ENCODE measurements at places on chromosomes 2 and 18. TPM values are rescaled to one million over a fixed set of nuclear protein-coding genes. Genes with fewer than 3 reads are reported as not detected.

DNA sequence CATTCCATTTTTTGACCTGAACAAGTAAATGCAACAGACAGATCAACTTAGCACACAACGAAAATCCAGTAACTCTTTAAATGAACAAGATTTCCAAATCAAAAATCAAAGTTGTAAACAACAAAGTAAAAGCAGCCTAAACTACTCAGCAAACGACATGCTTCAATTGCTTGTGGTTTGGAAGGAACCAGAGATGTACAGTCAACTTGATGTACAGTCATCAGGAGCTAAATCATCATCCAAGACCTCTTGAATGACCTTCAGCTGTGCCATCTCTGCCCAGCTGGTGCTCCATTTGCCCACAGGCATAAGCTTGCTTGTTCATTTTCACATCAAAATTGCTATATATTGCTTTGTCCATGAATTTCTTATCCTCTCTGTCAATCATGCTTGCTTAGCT, 109.8 kb downstream of the UPP2 start:
- DNase-seq, result no peak

- DNase-seq, result peak; percentile 84
These were observed 445 bp downstream of the PRPF40A start for GRCh38 chr2:152716805-152717227.

DNA sequence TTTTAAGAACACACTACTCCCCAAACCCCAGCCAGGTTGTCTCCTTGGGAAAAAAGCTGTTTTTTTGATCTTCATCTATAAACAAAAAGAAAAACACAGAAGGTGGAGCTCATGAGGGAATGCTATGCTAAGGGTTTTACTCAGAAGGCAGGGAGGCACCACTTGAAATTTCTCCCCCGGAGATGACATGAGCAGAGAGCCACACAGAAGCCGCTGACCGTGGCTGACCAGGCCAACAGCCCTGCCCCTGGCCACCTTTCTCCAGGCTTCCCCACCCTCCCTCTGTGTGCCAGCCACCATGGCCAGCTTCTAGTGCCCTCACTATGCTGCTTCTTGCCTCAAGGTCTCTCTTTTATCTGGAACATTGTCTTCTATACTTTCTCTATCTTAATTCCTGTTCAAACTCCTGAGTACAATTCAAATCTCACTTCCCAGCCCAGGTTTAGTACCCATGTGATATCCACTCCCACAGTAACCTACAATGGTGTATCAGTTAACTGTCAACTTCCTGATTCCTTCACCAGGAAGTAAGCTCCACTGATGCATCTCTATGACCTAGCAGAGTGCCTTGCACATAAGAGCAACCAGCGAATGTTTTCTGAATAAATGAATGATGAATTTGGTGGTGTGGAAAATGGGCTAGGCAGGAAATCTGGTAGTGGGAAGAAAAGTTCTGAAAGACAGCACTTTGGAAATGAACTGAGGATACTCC, 15.3 kb downstream of the LAPTM4A start:
- no peak for DNase-seq

- no peak for DNase-seq
These were observed 385.0 kb upstream of the KLHL29 start for GRCh38 chr2:22999951-23000350.

DNA sequence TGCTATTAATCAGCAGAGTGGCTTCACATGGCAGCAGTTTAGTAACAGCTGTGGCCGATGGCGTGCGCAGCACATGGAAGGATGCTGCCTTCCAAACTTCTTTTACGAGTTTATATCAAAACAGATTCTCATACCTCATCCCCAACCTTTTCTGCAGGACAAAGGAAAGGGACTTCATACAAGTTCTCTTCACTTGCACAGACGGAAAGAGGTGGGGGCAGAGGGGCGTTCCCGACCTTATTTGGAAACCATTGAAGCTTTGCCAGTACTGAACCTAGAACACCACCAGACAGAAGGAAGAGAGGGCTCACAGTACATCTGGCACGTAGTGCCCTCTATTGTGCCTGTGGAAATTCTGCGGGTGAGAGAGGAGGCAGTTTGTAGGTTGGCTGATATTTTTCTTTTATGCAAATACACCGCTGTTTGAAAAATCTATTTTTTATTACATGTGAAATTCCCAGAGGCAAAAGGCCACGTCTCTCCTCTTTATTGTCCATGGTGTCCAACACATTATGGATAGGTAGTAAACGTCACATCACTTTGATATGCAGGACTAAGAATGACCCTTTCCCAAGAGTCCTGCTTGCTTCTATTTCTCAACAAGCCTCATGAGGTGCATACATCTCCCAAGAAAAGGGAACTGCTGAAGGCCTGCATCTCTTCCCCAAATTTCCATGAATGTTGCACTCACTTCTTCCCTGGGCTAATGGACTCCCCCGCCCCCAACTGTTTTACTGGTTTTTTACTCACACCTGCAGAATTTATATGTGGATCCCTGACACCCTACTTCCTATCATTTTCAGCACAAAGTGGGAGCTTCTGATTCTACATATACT, 31.3 kb downstream of the COLEC12 start:
- no peak for DNase-seq

GRCh38 chr18:78856569-78857313, 122.9 kb upstream of the SALL3 start:
- no peak for DNase-seq

GRCh38 chr2:99980176-99980575, 162.2 kb downstream of the AFF3 start:
- DNase-seq, result no peak

- no peak for DNase-seq
These were observed 193.3 kb downstream of the SLC4A3 start for GRCh38 chr2:219820767-219821166.

- DNase-seq, result no peak
These were observed 250.0 kb downstream of the HRH4 start for GRCh38 chr18:24710474-24710873.

DNA sequence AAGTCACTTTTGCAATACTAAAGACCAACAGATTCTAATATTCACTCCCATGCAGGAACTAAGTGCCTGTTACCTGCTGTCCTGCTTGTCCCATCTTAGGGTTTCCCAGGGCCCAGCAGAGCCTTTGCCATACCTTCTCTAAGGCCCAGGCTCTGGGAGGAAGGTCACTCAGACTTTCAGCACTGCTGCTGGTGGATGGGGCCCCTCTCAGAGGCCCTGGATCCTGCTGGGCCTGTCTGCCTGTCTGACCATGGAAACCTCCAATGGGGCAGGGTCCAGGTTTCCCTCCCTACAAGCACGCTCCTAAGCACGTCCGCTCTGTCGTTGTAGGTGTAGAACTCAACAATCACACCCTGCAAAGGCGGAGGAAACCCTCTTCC, 75.1 kb downstream of the RRM2 start:
- peak; percentile 36 for DNase-seq

- no peak for DNase-seq
These were observed 94.0 kb upstream of the GLS start for GRCh38 chr2:190786404-190787166.

GRCh38 chr2:58427572-58428095, 186.5 kb upstream of the FANCL start:
- no peak for DNase-seq

- DNase-seq, result no peak
These were observed 104.7 kb downstream of the ZFP36L2 start for GRCh38 chr2:43121580-43122314.

- no peak for DNase-seq
These were observed 66.5 kb upstream of the SKOR2 start for GRCh38 chr18:47317824-47318508.

DNA sequence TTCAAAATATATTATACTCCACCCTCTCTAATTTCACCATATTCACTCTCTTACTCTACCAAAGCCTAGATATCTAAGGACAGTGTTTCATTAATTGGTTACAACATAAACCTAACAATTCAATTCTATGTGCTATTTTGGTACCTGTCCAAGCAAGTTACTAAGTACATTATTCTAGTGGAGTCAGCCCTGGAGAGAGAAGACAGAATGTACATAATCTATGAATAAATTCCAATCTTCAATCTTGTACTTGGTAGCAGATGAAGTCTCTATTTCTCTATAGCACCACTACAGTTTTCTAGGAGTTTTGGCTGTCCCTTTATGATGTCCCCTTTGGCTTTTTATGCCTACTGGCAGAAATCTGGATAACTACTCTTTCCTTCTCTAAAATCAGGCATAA, 27.6 kb downstream of the NMUR1 start:
- DNase-seq, result no peak

The MOGAT1 gene
- not detected for total RNA-seq

The RFX8 gene
- 0.13 TPM for total RNA-seq

The KCNJ3 gene
- total RNA-seq, result 1.2 TPM

The COLEC12 gene
- total RNA-seq, result 1.7 TPM

The CRYGD gene
- total RNA-seq, result not detected

The MPP4 gene
- 1.5 TPM for total RNA-seq

The FRZB gene
- 55.1 TPM for total RNA-seq

The ADD2 gene
- total RNA-seq, result 6.8 TPM

The CCDC102B gene
- 7.5 TPM for total RNA-seq

The CROCC2 gene
- 0.39 TPM for total RNA-seq

The SP5 gene
- not detected for total RNA-seq
